ENCODE measurements at places on chromosomes 2 and 18.

DNA sequence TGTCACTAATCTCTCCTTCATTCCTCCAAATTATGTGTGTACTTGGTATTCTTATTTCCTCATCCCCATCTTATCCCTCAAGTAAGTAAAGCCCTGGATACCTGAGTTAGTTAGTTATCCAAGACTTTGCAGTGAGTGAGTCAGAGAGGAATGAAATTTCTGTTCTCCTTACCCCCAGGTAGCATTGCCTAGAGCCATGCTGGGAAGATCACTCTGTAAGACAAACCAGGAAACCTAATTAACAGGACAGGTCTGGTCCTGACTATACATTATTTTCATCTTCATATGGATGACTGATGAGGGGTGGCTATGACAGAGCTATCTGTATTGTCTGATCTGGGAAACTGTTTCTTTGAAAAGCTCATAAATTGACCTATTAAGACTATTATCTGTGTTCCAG is 55.0 kb upstream of the ITGA6 start:
- no peak for DNase-seq

- peak; percentile 70 for DNase-seq
Measured at GRCh38 chr2:178331474-178332432, 119.2 kb downstream of the PRKRA start.

DNA sequence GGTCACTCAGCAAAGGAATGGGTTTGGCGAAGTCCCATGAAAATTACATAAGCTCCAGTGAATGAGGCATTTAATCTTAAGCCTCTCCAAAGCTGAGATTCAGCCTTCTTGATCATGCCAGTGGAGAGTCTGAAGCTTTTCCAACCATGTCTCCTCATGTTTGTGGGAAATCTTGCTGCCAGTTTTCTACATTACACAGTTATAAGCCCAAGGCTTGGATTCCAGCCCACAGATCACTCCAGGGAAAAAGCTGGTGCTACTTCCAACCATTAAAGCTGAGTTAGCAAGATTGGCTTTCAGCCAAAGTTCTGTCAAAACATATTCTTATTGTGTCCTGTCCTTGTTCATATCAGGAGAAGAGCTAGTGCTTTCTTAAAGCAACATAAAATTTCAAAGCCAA is 293.8 kb downstream of the LRRTM4 start:
- DNase-seq, result no peak

DNA sequence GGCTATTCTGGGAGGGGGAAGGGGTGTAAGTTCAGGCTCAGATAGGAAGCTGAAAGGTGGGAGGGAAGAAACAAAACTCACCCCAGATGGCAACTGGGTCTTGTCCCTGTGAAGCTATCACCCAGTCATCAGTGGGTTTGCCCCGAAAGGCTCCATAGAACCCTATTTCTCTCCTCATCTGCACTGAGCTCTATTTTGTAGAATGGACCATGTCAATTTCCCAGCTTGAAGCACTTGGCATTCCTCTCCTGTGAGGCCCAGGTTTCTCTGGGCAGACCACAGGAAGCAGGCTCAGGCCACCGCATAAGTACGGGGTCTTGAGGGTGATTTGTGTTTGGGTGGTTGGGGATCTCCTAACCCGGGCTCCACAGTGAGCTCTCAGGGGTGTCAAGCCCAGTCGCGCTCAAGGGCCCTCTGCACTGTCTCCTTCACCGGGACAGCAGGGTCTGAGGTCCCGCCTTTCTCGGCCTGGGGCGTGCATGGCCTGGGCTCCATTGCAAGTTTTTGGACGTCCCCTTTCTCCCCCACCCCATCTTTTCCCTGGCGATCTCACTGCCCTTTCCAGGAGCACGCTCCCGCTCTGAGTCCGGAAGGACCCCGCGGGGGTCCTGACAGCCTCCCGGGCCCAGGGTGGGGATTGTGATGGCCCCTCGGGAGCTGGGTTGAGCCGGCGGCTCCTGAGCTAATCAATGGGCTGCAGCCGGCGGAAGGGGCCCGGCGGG is 27.3 kb upstream of the NOTO start:
- no peak for DNase-seq

DNA sequence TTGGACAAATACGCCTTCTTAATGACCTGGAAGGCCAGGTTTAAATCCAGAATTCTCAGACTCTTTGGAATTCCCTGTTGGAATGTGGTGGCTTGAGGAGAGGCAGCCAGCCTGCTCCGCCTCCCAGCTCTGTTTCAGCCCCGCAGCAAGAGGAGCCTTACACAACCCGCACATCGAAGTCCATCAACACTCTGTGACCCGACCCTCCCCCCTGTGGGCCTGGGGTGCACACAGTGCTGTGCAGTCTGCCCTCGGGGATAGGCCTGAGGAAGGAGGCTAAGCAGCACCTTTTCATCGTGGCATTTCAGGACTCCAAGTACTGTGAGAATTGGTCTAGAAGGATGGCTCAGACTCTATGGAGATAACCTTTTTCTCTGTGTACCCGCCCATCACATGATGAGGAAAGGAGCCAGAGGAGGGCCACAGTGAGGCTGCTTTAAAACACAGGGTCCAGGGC is 73.7 kb downstream of the GREB1L start:
- no peak for DNase-seq

GRCh38 chr2:30679426-30680088 is 127.7 kb downstream of the CAPN13 start:
- peak; percentile 53 for DNase-seq

DNA sequence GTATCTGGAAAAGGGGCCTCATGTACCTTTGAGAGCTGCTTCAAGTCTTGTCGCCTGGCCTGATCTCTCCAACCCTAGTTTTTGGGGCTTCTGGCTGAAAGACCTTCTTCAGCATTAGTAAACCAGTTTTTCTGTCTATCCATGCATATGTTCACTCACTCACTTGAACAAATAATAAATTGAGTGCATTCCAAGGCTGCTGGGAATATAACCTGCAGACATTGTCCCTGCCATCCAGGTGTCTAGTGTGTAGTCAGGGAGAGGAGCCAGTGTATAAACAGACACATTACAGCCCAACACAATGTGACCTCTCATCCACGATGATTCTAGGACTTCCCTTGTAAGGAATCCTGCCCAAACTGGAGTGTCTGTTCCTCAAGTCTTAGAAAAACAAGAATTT is 262.1 kb downstream of the PRKCE start:
- no peak for DNase-seq

DNA sequence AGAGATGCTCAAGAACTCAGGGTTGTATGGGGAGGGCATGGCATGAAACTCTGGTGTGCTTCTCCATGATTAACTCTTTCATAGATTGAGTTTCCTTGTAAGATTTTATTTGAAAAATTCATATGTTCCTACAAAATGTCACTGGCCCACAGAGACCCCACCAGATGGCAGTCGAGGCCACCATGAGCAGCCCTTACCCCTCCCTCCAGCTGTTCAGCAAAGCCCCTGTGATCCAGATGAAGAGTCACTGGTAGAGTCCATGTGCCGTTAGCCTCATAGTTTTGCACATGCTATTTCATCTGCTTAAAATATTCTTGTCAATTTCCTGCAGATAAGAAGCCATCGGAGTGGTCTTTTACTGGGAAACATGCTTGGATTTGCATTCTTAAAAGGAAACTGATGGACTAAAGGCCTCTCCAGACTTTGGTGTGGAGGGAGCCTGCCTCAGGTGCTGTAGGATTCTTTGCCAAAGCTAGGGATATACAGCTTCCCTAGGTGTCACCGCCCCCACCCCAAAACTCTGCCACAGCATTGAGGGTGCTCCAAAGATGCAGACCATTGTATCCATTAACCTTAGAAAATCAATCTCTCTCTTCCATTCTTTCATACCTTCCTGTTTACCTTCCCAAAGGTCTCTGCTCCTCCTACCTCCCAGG is 18.8 kb downstream of the ZNF385B start:
- no peak for DNase-seq

DNA sequence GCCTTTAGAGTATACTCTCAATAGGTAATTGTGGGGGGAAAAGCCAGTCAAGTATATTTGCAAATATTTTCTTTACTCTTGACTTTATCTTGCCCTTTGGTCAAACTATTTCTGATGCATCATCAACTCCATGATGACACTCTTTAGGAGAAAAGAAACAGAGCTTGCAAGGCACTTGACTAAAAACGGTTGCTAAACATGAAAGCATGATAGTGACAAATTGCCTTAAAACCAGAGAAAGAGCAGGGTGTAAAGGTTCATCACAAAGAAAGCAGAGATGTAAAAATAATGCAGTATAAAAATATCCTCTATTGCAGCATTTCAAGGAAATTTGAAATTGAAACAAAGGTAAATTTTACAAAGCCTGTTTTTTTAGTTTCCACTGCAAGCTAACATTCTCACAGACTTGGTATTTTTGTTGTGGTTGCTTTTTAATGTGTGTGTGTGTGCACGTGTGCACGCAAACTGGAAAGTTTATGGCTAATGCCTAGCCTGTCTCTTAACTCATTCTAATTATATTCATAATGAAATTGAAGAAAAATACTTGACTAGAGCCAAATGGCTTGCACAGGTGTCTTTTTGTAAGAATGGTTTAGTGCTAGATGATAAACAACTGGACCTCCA is 503.6 kb downstream of the ARHGAP15 start:
- peak; percentile 85 for DNase-seq

- DNase-seq, result no peak
Measured at GRCh38 chr18:50186385-50186784, 8.6 kb downstream of the MYO5B start.

DNA sequence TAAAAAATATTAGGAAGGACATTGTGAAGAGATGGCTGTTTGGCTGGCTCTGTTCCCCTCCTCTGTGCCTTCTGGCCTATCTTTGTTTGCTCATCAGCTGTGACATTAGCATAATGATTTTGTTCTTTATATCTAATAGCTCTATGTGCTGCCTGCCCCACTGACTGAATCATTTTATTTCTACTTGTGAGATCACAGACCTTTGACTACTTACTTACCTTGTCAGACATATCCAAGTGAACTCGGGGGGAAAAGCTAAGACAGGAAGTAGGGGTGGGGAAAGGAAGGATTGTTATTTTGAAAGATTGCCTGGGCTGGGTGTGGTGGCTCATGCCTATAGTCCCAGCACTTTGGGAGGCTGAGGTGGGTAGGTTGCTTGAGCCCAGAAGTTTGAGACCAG is 104.2 kb downstream of the ASAP2 start:
- no peak for DNase-seq

GRCh38 chr2:233453111-233453915 is 99.0 kb downstream of the DGKD start:
- DNase-seq, result no peak

GRCh38 chr18:43398601-43399000 is 121.3 kb upstream of the SYT4 start:
- no peak for DNase-seq

DNA sequence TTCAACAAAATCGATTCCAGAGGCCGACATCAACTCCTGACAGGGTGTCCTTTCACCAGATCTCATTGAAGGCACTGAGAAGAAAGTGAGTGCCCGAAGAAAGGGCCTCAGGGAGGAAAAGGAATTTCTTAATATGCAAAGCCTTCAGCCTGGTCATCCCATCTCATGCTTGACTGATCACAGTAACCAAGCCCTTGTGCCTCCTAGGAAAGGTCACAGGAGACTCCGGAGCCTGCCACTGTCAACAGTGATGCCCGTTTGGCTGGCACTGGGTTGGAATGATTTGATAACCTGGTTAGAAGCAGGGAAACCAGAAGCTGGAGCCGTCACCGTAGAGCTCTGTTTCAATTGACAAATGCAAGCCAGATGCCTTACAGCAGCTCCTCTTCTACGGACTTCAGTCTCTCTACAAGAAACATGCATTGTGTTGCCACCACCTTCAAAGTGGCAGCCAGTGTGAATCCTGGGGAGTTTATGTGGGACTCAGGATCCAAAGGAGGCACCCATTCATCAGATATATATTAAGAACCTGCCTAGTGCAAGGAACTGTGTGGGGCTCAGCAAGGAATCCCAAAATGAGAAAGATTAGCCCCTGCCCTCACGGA is 24.6 kb downstream of the COX7A2L start:
- DNase-seq, result no peak

DNA sequence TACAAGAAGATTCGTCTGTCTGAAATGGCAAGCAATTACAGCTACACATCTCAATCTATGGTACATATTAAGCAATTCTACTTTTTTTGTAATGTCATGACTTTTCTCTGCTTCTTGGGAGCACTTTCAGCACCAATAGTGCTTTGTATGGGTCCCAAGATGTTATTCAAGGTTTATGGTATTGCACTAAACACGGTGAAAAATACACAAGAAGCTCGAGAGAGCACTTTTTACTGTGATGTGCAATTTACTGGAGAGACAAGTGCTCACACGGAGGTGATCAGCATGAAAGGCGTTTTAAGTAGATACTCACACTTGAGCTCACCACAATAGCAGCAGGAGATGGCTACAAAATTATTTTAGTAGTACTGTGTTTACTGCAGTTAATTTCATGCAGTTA is 783.6 kb downstream of the CBLN2 start:
- no peak for DNase-seq

- DNase-seq, result peak; percentile 10
Measured at GRCh38 chr18:49251451-49251850, 209.0 kb downstream of the DYM start.

All from DMS153 (cell line).